CD14-positive monocyte (primary cell): ENCODE measurements at places on chromosomes 6 and 20.

- no peak for DNase-seq
These were observed 79.4 kb upstream of the SCAF8 start for GRCh38 chr6:154653853-154654252.

DNA sequence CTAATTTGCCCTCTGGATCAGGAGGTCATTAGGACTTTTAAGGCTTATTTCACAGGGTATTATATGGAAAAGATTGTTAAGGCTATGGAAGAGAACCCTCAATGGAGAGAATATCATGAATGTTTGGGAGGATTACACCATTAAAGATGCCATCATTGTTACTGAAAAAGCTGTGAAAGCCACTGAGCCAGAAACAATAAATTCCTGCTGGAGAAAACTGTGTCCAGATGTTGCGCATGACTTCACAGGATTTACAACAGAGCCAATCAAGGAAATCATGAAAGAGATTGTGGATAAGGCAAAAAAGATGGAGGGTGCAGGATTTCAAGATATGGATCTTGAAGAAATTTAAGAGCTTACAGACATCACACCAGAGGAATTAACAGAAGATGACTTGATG lies 798.3 kb upstream of the SLC35B3 start:
- no peak for DNase-seq

- no peak for DNase-seq
These were observed 28.9 kb downstream of the CNKSR3 start for GRCh38 chr6:154481521-154482013.

DNA sequence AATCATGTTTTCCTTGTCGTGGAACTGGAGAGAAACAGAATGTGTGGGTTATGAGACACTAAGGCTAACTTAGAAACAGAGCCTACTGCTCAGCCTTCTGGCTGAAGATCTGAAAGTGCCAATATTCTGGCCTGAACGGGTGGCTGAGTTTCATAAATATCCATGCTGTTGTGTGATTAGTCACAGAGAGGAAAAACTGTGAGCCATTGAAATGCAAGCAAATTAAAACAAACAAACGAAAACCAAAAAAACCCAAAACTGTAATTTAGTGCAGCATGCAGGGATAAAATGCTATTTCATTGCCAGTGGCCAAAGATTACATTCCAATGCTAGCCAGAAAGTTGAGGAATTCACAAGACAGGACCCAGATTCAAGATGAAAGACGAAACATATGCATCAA lies 315.1 kb downstream of the UBE3D start:
- no peak for DNase-seq

DNA sequence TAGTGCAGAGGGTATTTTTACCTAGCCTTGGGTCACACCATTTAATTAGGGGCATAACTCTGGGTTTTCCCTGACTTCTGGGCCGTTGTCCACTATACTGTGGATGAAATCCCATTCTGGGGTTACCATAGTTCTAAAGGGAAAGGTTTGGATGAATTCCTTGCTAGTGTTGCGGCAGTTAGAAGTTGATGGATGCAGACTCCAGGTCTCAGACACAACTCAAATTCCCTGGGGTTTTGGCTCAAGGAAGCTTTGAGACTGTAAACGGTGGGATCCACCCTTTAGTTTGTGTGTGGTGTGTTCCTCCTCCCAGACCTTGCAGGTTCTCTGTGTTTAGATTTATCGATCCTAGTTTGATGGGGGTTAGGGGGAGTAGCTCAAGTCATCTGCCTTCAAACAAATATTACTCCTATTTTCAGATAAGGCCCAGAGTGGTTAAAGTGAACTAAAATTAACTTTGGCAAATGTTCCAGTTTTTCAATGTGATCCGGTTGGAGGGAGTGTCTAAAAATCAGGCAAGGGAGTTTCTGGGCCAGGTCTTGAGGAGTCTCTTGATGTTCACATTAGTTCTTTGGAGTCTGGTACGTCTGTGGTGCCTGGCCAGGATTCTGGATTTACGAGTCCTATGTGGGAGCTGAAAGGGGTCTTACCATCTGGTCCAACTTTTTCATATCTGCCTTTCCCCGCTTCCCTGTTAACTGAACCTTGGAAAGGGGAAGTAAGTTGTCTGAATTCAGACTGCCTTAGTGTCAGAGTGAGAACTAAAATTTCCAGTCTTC lies 1.5 kb downstream of the RALY start:
- DNase-seq = peak; percentile 50

DNA sequence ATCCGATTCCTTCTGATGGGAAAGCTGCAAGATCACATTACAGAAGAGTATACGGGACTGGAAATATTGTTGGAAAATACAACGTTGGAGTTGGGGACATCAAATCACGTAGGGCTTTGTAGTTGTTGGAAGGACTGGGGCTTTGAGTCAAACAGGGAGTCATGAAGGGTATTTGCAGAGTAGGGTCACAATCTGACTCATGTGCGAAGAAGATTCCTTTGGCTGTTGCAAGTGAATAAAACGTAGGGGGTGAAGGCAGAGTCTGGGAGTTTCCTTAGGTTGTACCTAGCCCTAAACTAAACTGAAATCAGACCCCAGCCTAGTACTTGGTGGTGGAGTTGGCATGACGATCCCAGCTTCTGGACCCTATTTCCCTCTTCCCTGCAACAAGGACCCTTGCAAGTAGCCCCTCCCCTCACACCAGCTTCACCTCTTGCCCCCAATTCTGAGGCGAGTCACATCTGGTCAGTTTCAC lies 32.3 kb downstream of the SNX5 start:
- DNase-seq = no peak
